ENCODE measurements at places on chromosomes 3 and 15.

DNA sequence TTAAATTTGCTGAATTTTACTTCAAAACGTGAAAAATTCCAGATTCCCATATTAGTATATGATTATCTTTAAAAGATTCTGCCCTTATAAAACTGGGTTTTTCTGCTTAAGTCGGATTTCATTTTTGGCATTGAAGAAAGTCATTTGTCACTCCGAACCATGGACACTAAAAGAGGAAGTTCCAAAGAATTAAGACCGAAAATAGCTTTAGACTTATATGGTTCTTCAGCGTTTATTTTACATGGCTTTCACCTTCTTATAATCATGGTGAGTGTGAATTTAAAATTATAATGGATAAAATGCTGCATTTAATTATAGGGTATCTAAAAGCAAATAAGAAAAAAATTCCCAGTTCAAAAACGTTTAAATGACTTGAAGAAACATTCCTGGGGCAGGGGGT lies 1.0 kb downstream of the C3orf38 start:
- no peak for DNase-seq

GRCh38 chr3:191721390-191721861 lies 260.5 kb downstream of the PYDC2 start:
- no peak for DNase-seq

DNA sequence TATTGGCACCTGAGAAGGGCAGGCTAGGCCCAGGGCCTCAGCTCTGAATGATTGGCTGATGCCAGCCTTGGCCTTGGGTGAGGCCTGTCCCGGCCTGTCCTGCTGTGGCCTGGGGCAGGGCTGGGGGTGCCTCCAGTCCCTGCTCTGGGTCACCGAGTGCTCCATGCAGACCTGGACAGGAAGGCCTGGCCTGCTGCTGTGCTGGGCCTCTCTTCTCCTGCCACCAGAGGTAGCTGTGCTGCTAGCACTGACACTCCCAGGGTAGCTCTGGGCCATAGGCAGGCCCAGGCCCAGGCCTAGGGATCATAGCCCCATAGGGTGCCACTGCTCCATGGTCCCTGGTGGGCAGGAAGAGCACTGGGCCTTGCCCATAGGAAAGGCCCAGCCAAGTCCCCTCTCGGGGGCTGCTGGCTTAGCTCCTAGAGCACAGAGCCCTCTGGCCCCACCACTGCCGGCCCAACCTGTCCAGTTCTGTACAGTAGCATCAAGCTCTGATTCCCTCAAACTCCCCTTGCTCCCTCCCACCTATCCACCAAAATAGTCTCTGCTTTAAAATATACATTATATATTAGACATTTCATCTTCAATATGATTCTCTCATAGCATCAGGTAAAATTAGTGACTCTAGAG lies 18.2 kb downstream of the ABTB1 start:
- DNase-seq = no peak

- DNase-seq = no peak
Observed at GRCh38 chr3:139953131-139953910, 18.3 kb downstream of the CLSTN2 start.

GRCh38 chr3:135757421-135757820 lies 208.1 kb upstream of the PPP2R3A start:
- no peak for DNase-seq

DNA sequence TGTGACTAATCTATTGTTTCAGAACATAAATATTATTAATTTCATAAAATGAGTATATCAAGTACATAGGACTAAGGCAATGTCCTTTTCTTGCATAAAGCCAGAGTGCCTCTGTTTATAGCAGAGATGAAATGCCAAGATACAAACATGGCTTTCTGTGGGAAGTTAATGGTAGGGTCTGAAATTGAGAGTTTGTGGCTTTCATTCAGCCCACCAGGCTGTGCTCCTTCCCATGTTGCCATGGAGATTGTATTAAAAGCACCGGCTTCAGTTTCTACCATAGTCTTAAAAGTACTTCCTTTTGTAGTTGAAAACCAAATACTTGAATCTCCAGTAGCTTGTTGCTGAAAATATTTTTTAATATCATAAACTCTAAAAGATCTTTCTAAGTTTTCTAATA lies 114.0 kb downstream of the LRRC28 start:
- DNase-seq = no peak

DNA sequence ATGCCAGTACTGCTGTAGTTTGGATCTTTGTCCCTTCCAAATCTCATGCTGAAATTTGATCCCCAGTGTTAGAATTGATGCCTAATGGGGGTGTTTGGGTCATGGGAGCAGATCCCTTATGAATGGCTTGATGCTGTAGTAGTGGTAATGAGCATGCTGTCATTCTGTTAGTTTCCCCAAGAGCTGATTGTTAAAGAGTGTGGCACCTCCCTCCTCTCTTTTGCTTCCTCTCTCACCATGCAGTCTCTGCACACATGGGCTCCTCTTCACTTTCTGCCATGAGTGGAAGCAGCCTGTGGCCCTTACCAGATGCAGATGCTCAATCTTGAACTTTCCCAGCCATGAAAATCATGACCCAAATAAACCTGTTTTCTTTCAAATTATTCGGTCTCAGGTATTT lies 141.3 kb upstream of the DPPA4 start:
- DNase-seq = no peak

DNA sequence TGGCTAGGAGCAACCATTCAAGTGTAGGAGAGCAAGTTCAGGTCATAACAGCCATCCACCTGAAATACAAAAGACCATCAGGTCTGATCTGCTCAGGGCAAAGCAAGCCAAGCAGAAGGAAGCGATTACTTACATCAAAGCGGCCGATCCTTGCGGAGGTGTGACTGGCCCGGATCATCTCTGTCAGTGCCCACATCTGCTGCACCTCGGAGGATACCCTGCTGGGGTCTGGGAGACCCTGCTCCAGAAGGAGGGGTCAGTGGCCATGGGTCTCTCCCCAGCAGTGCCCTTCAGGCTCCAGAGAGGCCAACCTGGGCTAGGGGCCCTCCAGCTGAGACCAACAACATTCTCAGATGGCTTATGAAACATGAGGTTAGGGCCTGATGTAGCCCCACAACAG lies 2.5 kb upstream of the AMT start:
- no peak for DNase-seq

DNA sequence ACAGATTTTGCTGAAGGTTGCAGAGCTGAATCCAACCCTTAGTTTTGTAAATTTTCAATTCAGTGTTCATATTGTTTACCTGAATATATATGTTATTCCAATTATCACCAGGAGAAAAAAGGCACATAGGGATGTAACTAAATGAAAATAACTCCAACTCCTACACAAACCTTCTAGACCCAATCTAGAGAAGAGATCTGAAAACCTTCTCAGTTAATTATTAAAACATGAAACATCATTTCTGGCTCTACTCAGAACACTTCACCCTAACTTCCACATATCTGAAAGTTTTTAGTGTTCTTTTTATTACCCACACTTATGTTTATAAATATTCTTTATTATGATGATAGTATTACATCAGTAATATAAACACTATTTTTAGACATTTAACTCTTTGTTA lies 76.6 kb downstream of the LRRFIP2 start:
- no peak for DNase-seq

GRCh38 chr15:78244101-78244500 lies 9.7 kb upstream of the ACSBG1 start:
- DNase-seq = no peak

DNA sequence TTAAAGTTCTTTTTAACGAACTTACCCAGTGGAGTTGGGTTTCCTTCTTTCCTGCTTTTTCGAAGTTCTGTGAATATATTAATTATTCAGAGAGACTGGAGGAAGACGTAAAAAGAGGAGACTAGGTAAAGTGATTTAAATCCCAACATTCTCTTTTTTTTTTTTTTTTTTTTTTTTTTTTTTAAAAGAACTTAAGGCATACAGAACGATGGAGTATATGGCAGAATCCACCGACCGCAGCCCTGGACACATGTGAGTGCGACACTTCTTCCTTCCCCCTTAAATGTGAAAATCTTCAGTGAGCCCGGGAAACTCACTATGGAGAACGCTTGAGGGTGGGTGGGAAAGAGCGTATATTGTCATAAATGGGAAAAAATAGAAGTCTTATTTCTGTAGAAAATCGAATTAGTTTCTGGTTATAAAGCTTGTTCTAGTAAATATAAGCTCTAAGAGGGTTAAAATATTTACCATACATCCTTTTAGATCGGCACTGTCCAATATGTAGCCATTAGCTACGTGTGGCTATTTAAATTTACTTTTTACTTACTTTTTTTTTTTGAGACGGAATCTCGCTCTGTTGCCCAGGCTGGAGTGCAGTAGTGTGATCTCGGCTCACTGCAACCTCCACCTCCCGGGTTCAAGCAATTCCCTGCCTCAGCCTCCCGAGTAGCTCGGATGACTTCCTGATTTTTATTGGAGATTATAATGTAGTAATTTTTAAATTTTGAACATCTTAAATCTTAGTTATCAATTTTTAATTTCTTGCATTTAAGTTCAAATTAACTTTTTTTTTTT lies 892 bp downstream of the NMD3 start:
- no peak for DNase-seq

DNA sequence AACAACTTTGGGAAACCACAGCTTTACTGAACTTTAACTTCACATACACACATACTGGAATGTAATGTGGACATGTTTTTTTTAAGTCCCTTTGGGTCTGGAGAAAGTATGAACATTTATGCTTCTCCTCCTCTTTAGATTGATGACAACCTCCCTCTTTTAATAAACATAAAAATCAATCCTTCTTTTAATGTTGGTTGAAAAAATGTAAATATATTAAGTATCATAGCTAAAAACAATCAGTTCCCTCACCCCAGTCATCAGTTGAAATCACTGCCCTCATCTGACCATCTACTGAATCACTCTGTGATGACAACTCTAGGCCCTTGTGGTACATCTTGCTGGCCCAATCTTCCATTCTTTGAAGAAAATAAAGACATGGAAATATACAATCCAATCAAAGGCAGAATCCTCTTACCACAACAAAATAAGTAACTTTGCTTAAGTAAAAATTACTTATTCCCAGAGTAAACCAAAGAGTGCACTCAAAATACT lies 6.4 kb downstream of the AAGAB start:
- DNase-seq = no peak

DNA sequence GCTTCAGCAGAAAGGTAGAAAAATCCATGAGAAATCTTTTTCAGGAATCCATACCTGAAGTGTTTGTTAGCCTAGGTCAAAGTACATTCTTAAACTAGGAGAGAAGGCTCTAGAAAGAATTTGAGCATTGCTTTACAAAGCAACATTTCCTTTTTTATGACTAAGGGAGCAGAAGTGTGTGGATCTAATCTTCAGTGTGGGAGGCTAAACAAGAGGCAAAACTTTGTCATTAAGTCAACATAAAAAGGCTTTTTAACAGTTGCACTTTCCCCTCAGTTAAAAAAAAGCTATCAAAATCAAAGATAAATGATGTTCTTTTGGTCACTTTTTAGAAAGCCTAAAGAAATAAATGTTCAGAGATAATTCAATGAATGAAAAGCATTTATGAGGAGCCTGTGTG lies 154.8 kb downstream of the TMEM108 start:
- DNase-seq = no peak

DNA sequence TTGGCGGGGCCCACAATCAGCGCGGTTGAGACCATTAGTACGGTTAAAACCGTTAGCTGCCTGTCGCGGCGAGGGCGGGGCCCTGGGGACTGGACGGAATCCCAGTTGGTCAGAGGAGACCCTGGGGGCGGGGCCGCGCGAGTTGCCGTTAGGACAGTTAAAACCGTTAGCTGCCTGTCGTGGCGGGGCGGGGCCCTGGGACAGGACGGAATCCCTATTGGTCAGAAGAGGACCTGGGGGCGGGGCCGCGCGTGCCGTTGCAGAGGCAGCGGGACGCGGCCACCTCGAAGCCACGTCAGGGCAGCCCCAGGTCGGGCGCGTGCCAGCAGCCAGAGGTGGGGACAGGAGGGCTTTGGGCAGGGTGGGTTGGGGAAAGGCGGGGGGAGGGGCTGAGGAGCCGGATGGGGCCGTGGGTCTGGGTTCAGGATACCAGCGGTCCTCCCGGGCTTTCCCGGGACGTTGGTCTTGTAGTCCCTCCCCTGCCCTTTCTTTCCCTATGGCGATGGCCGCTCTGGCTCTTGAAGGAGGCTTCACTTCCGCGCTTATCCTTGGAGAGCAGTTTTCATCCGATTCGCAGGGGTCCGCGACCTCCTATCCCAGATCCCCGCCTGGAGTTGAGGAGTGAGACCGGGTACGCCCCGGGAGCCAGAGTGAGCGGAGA lies 28.0 kb downstream of the KLHDC8B start:
- DNase-seq = no peak

- DNase-seq = peak; percentile 7
Observed at GRCh38 chr3:146065573-146066006, 95.4 kb downstream of the PLOD2 start.

- no peak for DNase-seq
Observed at GRCh38 chr15:57821826-57822225, 115.3 kb downstream of the POLR2M start.

DNA sequence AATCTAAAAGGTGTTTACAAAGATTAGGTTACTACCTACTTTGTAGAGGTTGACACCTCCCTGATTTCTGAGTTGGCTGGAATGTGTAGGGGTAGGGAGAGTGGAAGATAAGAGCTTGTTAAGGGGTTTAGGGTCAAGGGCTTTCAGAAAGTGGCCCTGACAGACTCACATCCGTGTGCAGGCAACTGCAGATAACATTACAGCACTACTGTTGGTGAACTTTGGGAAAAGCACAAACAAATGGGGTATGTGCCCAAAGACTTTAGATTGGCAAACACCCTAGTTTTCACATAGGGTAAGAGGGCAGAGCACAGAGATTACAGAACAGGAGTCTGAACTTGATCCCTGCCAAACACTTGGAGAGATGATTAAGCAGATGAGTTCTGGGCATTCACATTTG lies 375.7 kb downstream of the EPHB1 start:
- no peak for DNase-seq

GRCh38 chr3:29922992-29923746 lies 642.3 kb downstream of the RBMS3 start:
- no peak for DNase-seq

- no peak for DNase-seq
Observed at GRCh38 chr15:31013863-31014607, 22.6 kb upstream of the MTMR10 start.

- DNase-seq = no peak
Observed at GRCh38 chr3:157531301-157531660, 28.1 kb upstream of the VEPH1 start.

DNA sequence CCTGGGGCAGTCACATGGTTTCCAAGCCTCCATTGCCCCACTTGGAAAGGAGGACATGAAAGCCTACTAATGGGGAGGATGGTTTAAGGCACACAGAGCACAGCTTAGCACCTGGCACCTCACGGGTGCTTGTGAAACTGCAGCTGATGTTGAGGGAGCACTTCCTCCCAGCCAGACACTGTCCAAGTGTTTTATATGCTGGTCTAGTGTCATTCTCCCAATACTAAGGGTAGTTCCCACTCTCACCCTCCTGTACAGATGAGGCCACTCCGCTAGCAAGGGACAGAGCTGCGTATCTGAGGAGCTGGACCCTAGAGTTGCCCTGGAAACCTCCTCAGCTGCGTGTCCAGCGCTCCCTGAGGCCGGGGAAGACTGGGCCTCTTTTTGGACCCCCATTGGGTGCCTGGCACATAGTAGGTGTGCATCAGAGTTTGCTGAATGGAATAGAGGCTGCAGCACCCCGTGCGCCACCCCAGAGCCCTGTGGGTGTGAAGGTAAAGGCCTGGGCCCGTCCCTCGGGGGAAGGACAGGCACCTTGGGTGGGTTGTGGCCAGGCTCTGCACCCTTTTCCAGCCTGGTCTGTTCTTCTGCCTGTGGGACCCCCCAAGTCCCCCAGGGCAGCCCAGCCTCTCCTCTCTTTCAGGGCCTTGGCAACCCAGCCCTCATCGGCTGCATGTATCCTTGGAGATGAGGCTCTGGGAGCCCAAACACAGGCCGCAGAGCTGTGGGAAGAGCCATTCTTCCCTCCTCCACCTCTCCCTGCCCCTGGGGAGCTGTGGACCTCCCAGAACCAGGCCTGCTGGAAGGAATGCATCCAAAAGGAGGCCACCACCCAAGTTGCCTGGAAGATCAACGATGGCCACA lies 31.3 kb downstream of the DNASE1L3 start:
- no peak for DNase-seq

Measured in DMS79 (cell line).